Progenitor cell of endocrine pancreas (in vitro differentiated cells): ENCODE measurements at places on chromosomes 6 and 20.

DNA sequence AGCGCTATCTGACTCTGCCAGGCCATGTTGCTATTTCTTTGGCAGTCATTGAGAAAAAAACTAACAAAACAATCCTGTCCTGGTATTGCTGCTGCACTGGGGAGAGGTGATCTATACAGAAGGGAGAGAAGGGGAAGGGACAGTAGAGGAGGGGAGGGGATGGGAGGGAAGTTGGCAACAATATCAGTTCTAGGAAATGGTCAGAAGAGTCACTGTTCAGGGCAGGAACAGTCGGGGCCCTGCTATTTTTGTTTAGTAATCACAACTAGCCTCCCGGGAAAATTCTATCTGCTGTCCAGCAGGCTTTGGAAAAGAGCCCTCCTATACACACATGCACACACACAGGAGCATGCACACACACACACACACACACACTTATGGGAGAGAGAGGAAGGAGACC lies 142.3 kb upstream of the CARMIL1 start:
- no peak for DNase-seq

DNA sequence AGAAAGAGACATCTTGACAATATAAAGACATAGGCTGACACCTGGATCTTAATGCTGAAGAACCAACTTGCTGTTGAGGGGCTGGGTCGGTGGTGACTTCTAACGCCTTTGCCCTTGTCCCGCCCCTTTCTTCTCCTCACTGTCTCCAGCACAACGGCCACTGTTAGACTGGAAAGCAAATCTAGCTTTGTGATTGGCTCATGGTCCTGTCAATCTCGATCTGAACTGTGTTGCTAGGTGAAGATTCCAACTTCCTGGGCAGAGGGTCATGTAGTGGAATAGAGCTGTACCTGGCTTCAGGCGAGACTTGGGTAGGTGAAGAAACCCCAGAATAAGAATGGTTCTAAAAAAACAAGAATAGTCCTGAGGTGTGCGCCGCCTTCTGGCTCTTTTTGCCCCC lies at the start of gene PGK2:
Gene PGK2 (minus strand): TSS at position 110 of the 400 bp plus-strand sequence. CDS start 98 bp downstream, at position 12.
- no peak for DNase-seq

- no peak for DNase-seq
Measured at GRCh38 chr6:56372406-56372995, 125.1 kb upstream of the COL21A1 start.

DNA sequence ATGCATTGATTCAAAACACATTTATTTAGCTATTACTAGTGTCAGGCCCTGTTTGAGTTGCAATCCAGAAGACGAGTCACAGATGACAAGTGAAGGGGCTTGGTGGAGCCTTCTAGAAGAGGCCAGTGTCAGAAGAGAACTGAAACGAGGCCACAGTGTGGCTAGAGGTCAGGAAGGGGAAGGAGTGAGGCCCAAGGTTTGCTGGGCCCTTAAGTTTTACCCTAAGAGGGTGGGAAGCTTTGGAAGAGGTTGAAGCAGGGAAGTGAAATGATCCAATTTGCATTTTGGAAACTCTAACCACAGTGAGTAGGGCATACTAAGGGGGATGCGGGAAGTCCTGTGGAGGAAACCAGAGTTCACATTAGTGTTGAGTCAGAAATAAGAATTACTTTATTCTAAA lies 25.0 kb downstream of the TTK start:
- DNase-seq: no peak

DNA sequence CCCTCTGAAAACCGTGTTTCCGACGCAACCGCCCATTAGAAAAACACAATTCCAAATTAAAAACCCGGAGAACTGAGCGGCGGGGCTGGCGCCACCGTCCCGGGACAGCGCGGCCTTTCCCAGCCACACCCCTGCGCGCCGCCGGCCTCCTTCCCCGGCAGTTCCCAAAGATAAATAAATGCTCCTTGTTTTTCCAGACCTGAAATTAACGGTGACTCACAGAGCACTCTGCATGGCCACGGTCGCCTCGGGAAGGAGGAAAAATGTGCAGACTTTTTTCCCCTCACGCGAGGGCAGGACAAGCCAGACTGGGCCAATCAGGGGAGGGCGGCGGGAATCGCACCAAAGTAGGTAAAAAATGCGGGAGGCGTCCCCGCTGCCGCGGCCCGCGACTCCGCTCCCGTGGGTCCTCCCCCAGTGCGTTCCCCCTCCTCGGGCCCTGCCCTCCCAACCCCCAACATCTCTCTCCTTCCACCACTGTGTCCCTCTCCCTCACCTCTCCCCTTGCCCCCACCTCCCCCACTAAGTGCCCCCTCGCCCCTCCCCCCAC lies 828 bp upstream of the DSTN start:
- peak; percentile 61 for DNase-seq

DNA sequence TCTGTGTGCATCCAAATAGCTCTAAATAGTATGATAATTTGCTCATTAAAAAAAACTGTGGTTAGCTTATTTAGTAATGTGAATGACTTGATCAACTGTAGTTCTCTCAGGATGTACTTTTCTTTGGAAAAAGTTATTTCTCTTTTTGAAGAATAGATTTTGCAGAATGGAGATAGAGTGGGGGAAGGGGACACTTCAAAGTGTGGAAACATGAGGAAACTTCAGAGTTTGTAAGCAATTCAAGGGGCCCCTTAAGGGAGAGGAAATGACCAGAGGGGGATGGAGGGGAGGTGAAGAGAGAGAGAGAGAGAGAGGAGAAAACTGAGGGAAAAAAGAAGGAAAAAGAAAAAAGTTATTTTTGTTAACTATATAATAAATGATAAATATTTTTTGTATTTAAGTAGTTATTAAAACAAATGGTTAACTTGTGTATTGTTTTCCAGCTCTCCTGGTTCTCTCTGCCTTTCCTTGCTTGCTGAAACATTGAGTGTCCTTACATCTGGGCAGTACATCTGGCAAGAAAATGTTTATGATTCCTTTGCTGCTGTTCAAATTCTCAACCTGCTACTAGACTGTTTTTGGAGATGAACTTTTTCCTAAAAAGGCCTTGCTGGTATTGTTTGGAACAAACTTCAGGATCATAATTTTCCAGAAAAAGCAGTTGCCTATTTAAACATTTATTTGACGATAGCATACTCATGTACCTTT lies 497.5 kb upstream of the CITED2 start:
- no peak for DNase-seq

DNA sequence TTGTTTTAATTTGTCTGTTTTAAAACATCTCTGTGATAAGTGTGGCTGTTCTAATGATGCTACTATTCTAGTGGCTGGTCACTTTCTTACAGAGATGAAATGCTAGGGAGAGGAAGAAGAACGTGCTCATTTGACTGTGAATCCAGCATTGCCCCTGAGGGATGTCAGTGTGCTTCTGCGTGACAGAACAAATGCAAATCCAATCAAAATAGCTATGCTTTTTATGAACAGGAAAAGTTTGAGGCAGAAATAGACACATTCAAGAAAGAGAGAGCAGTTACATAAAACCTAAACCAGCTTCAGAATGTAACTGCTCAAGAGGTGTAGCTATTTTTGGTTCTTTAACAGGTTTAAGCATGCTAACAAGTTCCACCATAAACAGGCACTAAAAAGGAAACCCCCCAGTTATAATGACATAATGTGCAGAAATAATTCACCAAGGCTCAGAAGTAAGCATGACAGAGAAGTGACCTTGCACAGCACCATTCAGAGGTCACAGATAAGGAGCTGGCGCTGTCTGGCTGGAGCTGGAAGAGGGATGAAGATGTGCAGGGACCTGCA lies 385.3 kb downstream of the EPM2A start:
- DNase-seq: no peak

DNA sequence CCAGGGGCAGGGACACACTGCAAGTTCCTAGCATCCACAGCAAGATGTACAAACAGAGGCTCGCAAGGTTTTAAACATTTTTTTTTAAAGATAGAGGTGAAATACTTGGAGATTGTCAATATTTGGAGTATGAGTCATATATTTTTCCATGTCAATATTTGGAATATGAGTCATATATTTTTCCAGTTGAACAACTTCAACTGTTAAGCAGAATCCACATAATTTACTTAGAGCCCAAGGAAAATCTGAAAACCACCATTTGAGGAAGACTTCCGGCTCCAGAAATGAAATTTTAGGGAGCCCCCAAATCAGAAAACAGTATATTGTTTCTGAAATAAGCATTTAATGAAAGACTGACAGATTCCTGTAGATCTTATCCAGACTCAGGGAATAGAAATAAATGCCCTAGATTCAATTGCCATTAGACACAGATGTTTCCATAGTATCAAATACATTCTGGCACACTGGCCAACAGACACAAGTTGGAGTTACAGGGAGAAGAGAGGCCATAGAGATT lies 51.6 kb upstream of the FAM184A start:
- no peak for DNase-seq

- no peak for DNase-seq
Measured at GRCh38 chr20:1302685-1303541, 26.0 kb downstream of the SDCBP2 start.

DNA sequence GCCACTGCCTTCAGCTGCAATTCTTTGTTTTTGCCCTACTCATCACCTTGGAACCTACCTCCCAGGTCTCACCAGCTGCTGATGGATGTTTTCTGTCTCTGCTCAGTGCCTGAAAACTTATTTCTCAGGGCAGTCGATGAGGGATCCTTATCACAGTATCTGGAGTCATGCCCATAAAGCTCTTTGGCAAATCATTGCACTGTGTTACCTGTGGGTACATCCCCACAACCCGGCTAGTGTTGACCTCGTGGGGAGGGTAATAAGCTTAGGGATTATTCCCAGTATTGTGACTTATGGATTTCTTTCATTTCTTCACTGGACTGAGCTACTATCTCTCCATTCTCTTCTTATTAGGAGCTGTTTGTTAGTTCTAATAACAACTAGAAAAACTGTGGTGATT lies 91.7 kb downstream of the ELOVL5 start:
- DNase-seq: no peak

- no peak for DNase-seq
Measured at GRCh38 chr6:84280030-84280429, 52.6 kb upstream of the CEP162 start.

- no peak for DNase-seq
Measured at GRCh38 chr6:55474382-55474781, 104.6 kb downstream of the HMGCLL1 start.

- no peak for DNase-seq
Measured at GRCh38 chr6:128415387-128415786, 105.0 kb downstream of the PTPRK start.

- DNase-seq: no peak
Measured at GRCh38 chr20:17683218-17684076, 1.4 kb upstream of the RRBP1 start.

GRCh38 chr6:32396028-32396427 lies 11.0 kb downstream of the BTNL2 start:
- DNase-seq: no peak

- no peak for DNase-seq
Measured at GRCh38 chr6:23983735-23984134, 142.3 kb upstream of the NRSN1 start.

GRCh38 chr6:6803180-6803977 lies 214.9 kb downstream of the LY86 start:
- DNase-seq: no peak

DNA sequence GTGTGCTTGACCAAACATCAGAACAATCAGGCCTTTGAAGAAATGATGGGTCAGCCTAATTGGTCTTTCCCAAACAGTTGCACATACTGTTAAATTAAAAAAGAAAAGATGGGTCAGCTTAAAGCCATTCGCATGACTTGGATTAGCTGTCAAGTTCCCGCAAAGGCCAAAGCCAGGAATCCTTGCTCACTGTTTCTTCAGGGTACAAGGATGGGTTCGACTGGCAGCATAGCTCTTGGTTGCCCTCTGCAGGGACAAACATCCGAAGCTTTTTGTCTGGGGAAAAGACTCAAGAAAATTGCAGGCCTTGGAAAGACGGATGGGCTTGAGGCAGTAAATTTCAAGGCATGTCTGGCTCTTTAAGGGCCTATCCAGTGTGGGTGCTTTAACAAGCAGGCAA lies 168.0 kb downstream of the HDGFL1 start:
- DNase-seq: peak; percentile 16

GRCh38 chr6:144443157-144443556 lies 158.0 kb downstream of the UTRN start:
- DNase-seq: no peak

DNA sequence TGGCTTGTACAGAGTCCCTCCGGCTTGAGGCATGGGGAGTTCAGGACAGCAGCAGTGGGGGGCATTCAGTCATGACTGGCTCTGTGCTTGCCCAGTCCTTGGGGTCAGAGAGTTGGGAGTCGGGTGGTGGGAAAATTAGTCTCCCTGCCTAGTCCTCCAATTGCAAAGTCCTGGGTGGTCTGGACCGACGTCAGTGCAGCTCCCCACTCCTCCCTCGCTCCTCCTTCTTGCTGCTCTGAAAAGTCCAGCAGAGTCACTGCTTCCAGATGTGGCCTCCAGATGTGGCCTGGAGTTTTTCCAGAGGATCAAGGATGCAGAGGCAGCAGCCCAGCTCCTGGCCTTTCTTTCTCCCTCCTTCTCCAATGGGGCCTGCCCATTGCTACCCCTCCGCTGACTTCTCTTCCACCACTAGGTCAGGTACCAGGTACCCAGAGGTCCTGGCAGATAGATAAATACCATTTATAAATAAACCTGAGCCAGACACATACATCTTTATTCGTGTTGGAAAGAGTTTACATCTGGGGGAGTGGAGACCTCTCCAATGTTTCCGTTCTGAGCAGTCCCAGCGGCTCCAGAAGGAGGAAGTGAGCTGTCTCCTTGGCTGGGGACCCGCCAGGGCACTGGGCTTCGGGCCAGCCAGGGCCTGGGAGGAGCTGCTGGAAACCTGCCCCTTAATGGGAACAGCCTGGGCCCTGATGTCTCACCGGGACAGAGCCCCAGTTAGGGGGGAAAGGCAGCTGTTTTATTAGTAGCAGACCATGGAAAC lies 49.0 kb upstream of the RNF24 start:
- no peak for DNase-seq

DNA sequence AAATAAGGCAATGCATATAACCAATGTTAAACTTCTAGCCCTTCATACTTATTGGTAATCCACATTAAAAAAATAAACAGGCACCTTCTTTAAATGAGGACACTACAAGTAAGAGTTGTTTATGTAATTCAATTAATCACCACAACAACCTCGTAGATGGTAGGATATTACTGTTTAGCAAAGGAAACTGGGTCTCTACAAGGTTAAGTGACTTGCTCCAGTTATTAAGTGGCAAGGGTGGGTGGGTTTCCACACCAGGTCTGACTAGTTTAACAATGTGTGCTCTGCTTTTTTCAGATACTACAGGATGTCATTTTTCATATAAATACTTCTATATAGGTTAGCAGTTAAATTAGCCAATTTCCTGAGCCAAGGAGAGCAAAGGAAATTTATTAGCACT lies 129.1 kb downstream of the MAN1A1 start:
- no peak for DNase-seq

- DNase-seq: peak; percentile 46
Measured at GRCh38 chr6:168956884-168957730, 296.5 kb downstream of the THBS2 start.

DNA sequence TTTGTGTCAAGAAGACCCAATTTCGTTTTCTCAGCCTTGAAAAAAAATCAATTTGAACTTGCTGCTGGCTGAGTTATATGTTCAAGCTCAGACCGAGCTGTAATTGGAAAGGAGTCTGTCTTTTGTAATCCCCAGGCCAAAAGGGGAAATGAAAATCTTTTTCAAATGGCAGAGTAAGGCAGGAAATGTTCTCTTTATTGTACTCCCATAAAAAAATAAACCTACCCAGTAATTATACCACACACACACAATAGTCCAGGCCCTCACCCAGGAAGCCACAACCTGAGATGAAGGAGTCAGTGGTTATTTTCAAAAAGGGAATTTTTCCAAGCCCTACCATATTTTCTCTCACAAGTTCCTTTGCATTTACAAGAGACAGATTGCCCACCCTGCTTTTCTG lies 45.3 kb downstream of the CLIC5 start:
- DNase-seq: no peak
